ENCODE measurements at places on chromosomes 11 and 22. TPM values are rescaled to one million over a fixed set of nuclear protein-coding genes. Genes with fewer than 3 reads are reported as not detected.

MYBPC3 gene
- total RNA-seq = not detected

SORL1 gene
- 30.2 TPM for total RNA-seq

CARD16 gene
- 1.4 TPM for total RNA-seq

OR5P2 gene
- 0.23 TPM for total RNA-seq

STK33 gene
- 22.6 TPM for total RNA-seq

MS4A3 gene
- 1.6 TPM for total RNA-seq

TSPAN32 gene
- 0.69 TPM for total RNA-seq

TMEM191B gene
- 7.2 TPM for total RNA-seq

TP53I11 gene
- 13.8 TPM for total RNA-seq

OR8H2 gene
- total RNA-seq = not detected

ANGPTL5 gene
- total RNA-seq = 0.23 TPM

LMNTD2 gene
- total RNA-seq = 0.23 TPM

OR8G5 gene
- total RNA-seq = not detected

SOX6 gene
- total RNA-seq = 54.7 TPM

CECR2 gene
- 6.0 TPM for total RNA-seq

HORMAD2 gene
- 1.8 TPM for total RNA-seq

YAP1 gene
- 33.9 TPM for total RNA-seq

TBX10 gene
- not detected for total RNA-seq

YPEL4 gene
- total RNA-seq = 2.5 TPM

CNGA4 gene
- total RNA-seq = 0.23 TPM

OR4C46 gene
- not detected for total RNA-seq

KIRREL3 gene
- 30.0 TPM for total RNA-seq

KRTAP5-9 gene
- not detected for total RNA-seq

C1QTNF4 gene
- total RNA-seq = 33.2 TPM

PATE4 gene
- total RNA-seq = not detected

PKDREJ gene
- total RNA-seq = under 0.01 TPM

PARVA gene
- total RNA-seq = 8.3 TPM

OR52I1 gene
- not detected for total RNA-seq

TBCEL gene
- 44.8 TPM for total RNA-seq

SYT13 gene
- total RNA-seq = 248 TPM

GGTLC2 gene
- total RNA-seq = not detected

THYN1 gene
- total RNA-seq = 44.1 TPM

GRAMD1B gene
- total RNA-seq = 62.5 TPM

OR1S1 gene
- not detected for total RNA-seq

DEPDC5 gene
- total RNA-seq = 20.8 TPM
